Activated naive CD8-positive, alpha-beta T cell treated with anti-CD3 and anti-CD28 coated beads for 36 hours (primary cell): ENCODE measurements at places on chromosomes 4 and X. TPM values are rescaled to one million over a fixed set of nuclear protein-coding genes. Genes with fewer than 3 reads are reported as not detected.

DNA sequence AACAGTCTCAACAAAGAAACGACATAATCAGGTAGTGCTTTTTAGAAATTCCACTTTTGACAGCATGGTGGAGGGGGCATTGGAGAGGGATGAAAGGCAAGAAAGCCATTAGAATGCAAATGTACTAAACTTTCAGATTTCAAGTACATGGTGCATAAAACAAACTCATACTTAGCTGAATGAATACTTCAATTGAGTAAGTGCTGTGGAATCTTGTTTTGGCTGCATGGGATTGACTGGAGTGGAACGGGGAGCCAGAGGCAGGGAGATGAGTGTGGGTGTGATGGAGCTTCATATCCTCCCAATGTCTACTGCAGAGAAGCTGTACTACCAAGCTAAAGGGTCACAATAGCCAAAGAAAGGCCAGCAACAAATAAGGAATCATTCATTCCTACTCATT, 52.4 kb downstream of the USP46 start:
- H3K36me3 ChIP-seq, result peaks cover 13% of the 10 kb centered on the region
- H3K4me3 ChIP-seq, result no peak overlapping the region
- H3K4me1 ChIP-seq, result no peaks in the 10 kb centered on the region
- no peak for DNase-seq
- no peaks in the 10 kb centered on the region for H3K27me3 ChIP-seq

DNA sequence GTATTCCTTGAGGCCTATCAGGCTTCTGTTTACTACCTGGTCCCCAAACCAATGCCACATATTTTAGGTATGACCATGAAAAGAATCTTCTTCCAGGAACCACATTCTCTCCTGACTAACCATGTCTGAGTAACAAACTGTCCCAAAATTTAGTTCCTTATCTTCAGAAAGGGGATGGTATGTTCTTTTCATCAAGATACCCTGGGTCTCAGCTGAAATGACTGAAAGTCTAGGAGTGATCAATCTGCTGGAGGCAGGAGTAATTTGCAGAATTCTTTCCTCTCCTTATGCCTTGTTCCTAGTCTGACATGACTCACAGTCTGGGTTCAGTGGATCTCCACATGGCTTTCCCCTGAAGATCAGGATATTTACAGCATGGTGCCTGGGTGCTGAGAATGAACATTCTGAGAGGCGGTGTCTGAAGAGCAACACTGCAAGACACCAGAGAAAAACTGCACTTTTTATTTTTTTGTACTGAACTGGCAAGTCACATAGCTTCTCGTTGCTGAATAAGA, 665.5 kb downstream of the TLL1 start:
- no peak overlapping the region for H3K4me3 ChIP-seq
- H3K36me3 ChIP-seq, result no peaks in the 10 kb centered on the region
- no peak for DNase-seq
- no peaks in the 10 kb centered on the region for H3K27me3 ChIP-seq
- no peaks in the 10 kb centered on the region for H3K4me1 ChIP-seq

GRCh38 chr4:20260821-20261220, 9.1 kb downstream of the SLIT2 start:
- peaks cover 8% of the 10 kb centered on the region for H3K27me3 ChIP-seq
- no peaks in the 10 kb centered on the region for H3K36me3 ChIP-seq
- H3K4me3 ChIP-seq, result no peak overlapping the region

- H3K4me1 ChIP-seq, result no peaks in the 10 kb centered on the region
- H3K36me3 ChIP-seq, result peaks cover 51% of the 10 kb centered on the region
- H3K27me3 ChIP-seq, result no peaks in the 10 kb centered on the region
- no peak overlapping the region for H3K27ac ChIP-seq
- no peak overlapping the region for H3K4me3 ChIP-seq
Measured at GRCh38 chrX:57103489-57103888, 17.9 kb downstream of the SPIN2B start.

- no peaks in the 10 kb centered on the region for H3K27me3 ChIP-seq
- H3K4me1 ChIP-seq, result no peaks in the 10 kb centered on the region
- no peak for DNase-seq
- no peak overlapping the region for H3K27ac ChIP-seq
- H3K36me3 ChIP-seq, result no peaks in the 10 kb centered on the region
Measured at GRCh38 chr4:70399319-70399718, 1.6 kb downstream of the OPRPN start.

The PNCK gene
- 1.2 TPM for total RNA-seq

The RAB41 gene
- total RNA-seq, result not detected
